GM20000 (cell line): ENCODE measurements at places on chromosomes 4 and X.

DNA sequence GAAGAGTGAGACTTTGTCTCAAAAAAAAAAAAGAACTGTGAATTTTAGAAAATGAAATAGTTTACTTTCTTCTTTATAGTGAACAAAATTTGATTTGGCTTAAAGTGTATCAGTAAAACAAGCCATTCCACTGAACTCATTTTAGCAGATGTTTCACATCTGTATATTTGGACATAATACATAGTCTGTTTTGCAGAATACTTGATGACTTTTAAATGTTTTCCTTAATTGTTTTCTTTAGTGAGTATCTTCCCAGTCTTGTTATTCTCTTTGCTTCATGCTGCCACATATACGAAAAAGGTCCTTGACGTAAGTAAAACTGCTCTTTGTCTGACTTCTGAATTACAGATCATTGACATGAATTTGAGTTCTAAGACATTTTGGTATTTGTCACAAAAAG lies 8.3 kb downstream of the TMEM33 start:
- no peak for DNase-seq

DNA sequence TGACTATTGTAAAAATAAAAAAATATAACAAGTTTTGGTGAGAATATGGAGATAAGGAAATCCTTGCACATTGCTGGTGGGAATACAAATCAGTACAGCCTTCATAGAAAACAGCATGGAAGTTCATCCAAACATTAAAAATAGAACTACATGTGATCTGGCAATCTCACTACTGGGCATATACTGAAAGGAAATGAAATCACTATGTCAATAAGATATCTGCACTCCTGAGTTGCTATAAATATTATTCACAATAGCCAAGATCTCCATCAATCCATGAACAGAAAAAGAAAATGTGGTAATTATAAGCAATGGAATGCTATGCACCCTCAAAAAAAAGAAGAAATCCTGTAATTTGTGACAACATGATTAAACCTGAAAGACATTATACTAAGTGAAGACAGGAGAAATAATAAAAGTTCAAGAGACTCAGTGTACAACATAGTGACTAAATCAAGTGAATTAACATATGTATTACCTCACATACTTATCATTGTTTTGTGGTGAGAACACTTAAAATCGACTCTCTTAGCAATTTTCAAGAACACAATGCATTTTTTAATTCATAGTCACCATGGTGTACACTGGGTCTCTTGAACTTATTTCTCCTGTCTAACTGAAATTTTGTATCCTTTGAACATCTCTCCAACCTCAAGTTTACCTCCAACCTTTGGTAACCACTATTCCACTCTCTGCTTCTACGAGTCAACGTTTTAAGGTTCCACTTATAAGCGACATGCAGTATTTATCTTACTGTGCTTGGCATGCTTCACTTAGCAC lies 1703.7 kb upstream of the AGA start:
- no peak for DNase-seq

- DNase-seq: no peak
These were observed 14.1 kb downstream of the HPSE start for GRCh38 chr4:83320548-83320947.

DNA sequence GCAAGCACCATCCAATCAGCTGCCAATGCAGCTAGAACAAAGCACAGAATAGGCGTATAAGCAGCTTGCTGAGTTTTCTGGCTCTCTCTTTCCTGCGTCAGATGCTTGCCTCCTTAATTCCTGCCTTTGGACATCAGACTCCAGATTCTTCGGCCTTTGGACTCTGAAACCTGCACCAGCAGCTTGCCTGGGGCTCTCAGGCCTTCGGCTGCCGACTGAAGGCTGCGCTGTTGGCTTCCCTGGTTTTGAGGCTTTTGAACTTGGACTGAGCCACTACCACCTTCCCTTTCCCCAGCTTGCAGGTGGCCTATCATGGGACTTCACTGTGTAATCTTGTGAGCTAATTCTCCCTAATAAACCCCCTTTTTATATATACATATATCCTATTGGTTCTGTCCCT lies 6.1 kb downstream of the TMEM192 start:
- no peak for DNase-seq

DNA sequence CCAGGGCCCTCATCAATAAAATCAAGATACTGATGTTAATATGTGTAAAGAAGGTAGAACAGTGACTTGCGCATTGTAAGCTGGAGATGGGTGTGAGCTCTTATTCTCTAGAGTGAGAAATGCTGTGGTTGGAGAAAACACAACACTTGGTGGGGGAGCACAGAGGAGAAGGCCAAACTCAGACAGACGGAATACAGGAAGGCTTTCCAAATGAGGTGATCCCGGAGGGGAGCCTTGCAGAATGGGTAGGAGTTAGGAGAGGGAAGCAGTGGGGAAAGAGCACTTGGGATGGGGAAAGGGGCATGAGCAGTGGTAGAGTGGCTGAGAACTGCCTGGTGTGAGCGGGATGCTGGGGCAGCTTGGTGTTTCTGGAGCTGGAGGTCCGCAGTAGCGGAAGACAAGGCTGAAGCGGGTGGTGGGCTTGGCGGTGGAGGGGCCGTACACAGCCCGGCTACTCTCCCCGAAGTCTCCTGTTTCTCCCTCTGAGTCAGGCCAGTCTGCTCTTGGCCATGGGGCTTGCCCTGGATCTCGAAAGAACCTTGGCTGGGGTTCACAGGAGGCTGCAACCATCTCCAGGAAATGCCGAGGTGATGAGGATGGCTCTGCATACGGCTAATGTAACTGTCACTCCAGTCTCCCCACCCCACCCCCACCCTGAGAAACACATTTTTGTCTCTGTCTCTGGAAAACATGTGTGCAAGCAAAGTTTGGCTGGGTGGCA lies 11.3 kb upstream of the PLAC1 start:
- DNase-seq: no peak

GRCh38 chr4:110268352-110268751 lies 69.9 kb upstream of the ELOVL6 start:
- peak; percentile 19 for DNase-seq

GRCh38 chr4:143411527-143412419 lies 75.1 kb downstream of the GAB1 start:
- no peak for DNase-seq

DNA sequence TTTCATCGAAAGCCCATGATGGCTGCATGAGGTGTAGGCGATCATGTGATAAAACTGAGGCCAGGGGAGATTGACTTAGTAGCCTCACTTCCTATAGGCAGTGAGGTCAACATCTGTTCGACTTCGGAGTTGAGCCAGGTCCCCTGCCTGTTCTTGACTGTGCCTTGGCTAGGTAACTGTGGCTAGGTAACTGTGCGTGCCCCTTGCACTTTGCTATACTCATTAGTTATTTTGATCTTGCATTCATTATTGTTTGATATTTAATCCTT lies 55.0 kb downstream of the CLDN34 start:
- no peak for DNase-seq

GRCh38 chr4:176444741-176445140 lies 125.0 kb downstream of the SPCS3 start:
- DNase-seq: no peak

DNA sequence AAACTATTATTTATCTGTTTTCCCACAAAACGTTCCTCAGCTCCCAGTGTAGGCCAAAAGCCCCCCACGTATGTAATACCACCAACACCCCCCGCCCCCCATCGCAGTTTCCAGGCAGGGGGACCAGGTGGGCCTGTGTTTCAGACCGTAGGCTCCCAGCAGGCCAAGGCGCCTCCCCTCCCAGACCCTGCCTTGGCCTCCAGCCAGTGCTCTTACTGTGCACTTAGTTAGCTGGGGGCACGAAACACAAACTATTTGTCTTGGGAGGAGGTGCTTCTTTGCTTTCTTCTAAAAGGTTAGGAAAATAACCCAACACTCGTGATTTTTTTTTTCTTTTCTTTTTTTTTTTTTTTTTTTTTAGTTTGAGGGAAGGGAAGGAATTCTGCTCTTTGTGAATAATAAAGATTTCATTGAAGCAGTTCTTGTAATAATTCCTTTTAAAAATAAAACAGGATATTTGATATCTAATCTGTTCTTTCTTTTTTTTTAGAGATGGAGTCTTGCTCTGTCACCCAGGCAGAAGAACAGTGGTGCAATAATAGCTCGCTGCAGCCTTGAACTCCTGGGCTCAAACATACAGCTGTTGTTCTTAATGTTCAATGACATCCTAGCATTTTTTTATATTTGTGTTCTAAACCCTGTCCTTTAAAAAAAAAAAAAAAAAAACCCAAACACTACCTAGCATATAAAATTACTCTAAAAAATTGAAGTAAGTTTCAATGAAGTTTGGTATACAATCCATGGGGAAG lies 83.0 kb upstream of the CLDN34 start:
- DNase-seq: no peak

GRCh38 chrX:154411981-154412340 lies 622 bp downstream of the TAFAZZIN start:
- peak; percentile 75 for DNase-seq

- DNase-seq: peak; percentile 73
These were observed 770 bp downstream of the SMAD1 start for GRCh38 chr4:145482209-145483037.

- DNase-seq: no peak
These were observed 284.3 kb upstream of the RASGEF1B start for GRCh38 chr4:81756042-81756441.

DNA sequence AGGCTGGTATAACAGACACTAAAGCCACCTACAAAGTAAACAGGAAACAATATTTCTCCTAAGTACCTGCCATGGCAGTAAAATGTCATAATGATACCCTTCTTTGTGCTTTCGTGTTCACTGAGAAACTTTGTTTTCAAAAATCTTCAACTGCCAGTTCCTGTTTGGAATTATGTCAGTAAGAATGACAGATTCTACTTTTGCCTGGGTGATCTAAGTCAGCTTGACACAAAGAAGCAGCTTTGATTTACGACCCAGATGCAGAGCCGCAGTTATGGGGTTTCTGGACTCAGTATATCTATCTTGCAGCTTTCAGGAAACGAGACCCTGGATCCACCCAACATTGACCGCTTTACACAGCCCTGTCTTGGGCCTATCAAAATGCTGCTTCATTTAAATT lies 71.2 kb downstream of the SNX25 start:
- DNase-seq: no peak

GRCh38 chr4:176320976-176321361 lies 1.2 kb downstream of the SPCS3 start:
- no peak for DNase-seq

- no peak for DNase-seq
These were observed 1313.7 kb upstream of the PABPC4L start for GRCh38 chr4:135515295-135515694.

- DNase-seq: no peak
These were observed 965 bp downstream of the PPA2 start for GRCh38 chr4:105472871-105473323.

DNA sequence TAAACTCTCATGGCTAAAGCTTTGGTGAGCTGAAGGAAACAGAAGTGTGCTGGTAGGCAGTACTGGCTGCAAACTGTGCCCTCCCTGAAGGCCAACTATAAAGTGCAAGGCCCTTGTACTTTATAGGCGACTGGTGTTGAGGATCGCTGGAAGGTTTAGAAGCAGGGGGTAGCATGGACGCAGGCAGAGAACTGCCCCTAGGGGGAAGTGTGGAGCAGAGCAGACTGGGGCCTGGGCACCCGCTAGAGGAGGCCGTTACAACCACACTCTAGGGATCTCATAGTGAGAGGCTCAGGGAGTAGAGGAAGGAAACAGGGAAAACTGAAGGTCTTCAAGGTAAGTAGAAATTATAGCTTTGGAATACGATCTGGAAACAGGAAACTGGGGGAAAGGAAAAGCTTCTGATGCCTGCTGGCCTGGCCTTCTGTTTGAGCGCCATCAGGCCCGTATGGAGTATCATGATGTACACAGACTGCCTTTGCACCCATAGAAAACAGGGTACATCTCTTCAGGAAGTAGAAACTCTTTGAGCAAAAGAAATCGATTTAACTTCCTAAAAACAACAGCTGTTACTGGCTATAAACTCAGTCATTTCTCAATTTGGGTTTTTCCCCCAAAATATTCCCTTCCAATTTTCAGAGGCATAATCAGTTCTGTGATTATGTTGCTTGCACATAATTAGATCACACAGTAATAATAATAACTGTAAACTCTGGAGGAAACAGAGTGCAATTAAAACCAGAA lies 23.9 kb upstream of the TMSB4X start:
- no peak for DNase-seq

DNA sequence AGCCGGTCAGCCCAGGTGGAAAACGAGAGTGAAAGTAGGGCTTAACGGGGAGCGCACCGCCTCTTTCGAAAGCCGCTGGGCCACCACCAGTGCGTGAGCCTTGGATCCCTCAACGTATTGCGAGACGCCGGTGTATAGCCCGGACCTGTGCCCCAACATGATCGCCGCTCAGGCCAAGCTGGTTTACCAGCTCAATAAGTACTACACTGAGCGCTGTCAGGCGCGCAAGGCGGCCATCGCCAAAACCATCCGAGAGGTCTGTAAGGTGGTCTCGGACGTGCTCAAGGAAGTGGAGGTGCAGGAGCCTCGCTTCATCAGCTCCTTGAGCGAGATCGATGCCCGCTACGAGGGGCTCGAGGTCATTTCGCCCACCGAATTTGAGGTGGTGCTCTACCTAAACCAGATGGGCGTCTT lies 929 bp downstream of the MAB21L2 start:
- DNase-seq: no peak

DNA sequence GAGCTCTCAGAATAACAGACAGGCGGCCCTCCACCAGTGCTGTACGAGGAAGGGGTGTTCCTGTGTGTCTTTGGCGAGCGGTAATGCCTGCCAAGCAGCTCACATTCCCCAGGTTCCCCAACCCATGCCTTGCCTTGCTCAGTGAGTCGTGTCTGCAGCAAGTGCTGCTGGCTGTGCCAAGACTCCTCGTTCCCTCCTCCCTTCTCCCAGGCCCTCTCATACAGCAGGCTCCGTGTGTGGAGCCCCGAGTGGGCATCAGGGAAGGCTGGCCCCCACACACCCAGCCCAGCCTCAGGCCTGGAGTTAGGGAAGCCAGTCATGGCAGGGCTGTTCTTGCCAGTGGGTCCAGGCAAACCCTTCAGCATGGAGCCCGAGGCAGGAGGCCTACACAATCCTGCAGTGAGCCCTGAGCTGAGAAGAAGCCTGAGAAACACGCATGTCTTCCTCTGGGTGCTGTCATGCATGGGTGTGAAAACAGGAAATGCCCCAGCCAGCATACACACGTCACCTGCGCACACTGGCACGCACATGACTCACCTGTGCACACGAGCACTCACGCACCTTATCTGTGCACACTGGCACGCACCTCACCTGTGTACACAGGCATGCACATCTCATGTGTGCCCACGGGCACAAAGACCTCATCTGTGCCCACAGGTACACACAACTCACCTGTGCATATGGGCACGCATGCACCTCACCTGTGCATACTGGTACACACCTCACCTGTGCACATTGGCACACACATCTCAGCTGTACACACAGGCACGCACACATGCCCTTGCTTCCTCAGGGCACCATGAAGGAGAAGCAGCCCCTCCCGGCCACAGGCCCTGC lies 238.7 kb downstream of the DHRSX start:
- DNase-seq: no peak

DNA sequence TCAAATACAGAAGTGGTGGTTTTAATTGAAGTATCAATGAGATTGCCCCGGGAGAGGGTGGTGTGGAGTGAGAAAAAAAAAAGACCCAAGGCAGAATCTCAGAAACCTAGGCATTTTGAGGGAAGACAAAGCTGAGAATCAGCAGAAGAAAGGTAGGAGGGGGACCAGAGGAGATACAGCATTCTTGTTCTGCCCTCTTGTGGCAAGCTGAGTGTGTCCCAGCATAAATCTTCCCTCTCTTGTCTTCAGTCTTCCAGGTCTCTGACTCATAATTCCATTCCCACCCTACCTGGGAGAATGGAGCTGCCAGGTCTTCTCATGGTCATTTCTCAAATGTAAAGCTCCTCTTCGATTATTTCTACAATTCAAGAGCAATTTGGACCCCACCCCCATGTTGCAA lies 32.7 kb upstream of the MAGED1 start:
- DNase-seq: peak; percentile 5

GRCh38 chr4:145881576-145881975 lies 57.0 kb downstream of the ZNF827 start:
- no peak for DNase-seq
